A549 treated with ZK216348 at 1 μM for 4 hours (cell line): ENCODE measurements at places on chromosomes 2 and 18. TPM values are rescaled to one million over a fixed set of nuclear protein-coding genes. Genes with fewer than 3 reads are reported as not detected.

NDC80 gene
- total RNA-seq: 11.5 to 17.2 TPM (median 13.3 TPM) in 5 replicates

UGT1A1 gene
- total RNA-seq: 0.37 to 1.1 TPM (median 0.92 TPM) in 5 replicates

BARD1 gene
- 4.5 to 9.9 TPM (median 5.3 TPM) in 5 replicates for total RNA-seq

NEU2 gene
- total RNA-seq: not detected in 5 replicates

PLB1 gene
- 1.5 to 1.9 TPM (median 1.8 TPM) in 5 replicates for total RNA-seq

COL4A4 gene
- total RNA-seq: 1.1 to 3.1 TPM (median 1.5 TPM) in 5 replicates

MROH2A gene
- total RNA-seq: 0.18 to 0.22 TPM in 2 of 5 replicates, not detected in the others

PSMD14 gene
- 97.0 to 126 TPM (median 100 TPM) in 5 replicates for total RNA-seq

RAX gene
- total RNA-seq: not detected in 5 replicates

AQP12B gene
- not detected in 5 replicates for total RNA-seq

TYMS gene
- 162 to 192 TPM (median 176 TPM) in 5 replicates for total RNA-seq

DSG4 gene
- total RNA-seq: not detected in 5 replicates

FOXD4L1 gene
- 0.25 to 0.50 TPM (median 0.28 TPM) in 5 replicates for total RNA-seq

CYP27A1 gene
- total RNA-seq: 0.17 to 0.20 TPM (median 0.17 TPM) in 3 of 5 replicates, not detected in the others

DHRS9 gene
- total RNA-seq: 2.9 to 4.2 TPM (median 3.5 TPM) in 5 replicates

ARHGAP15 gene
- total RNA-seq: not detected in 5 replicates

PLEKHH2 gene
- total RNA-seq: 0.89 to 1.8 TPM (median 1.5 TPM) in 5 replicates

GKN1 gene
- total RNA-seq: 0.32 to 1.1 TPM (median 0.74 TPM) in 5 replicates

SCYGR4 gene
- not detected in 5 replicates for total RNA-seq

SFT2D3 gene
- total RNA-seq: 3.8 to 6.9 TPM (median 6.0 TPM) in 5 replicates

LGALSL gene
- 10.1 to 14.6 TPM (median 11.7 TPM) in 5 replicates for total RNA-seq

ZBTB7C gene
- 0.05 to 0.32 TPM in 2 of 5 replicates, not detected in the others for total RNA-seq

PRSS56 gene
- 0.08 to 0.31 TPM (median 0.20 TPM) in 4 of 5 replicates, not detected in the other for total RNA-seq

ZAP70 gene
- not detected in 5 replicates for total RNA-seq

MAPK4 gene
- 0.08 to 0.18 TPM (median 0.14 TPM) in 5 replicates for total RNA-seq

WNT6 gene
- total RNA-seq: 0.08 to 0.21 TPM (median 0.14 TPM) in 3 of 5 replicates, not detected in the others

SPATA3 gene
- not detected in 5 replicates for total RNA-seq

SPAST gene
- 12.4 to 16.0 TPM (median 15.6 TPM) in 5 replicates for total RNA-seq

IL1F10 gene
- not detected in 5 replicates for total RNA-seq

CD28 gene
- total RNA-seq: not detected in 5 replicates

AMER3 gene
- total RNA-seq: not detected in 5 replicates

DAPL1 gene
- total RNA-seq: not detected in 5 replicates

COL5A2 gene
- total RNA-seq: 46.6 to 84.6 TPM (median 67.9 TPM) in 5 replicates

CPO gene
- total RNA-seq: 0.13 TPM in 1 of 5 replicates, not detected in the others

NPHP1 gene
- 5.4 to 11.7 TPM (median 8.1 TPM) in 5 replicates for total RNA-seq
